Breast epithelium (tissue), 4 donors: ENCODE measurements at places on chromosomes 13 and 19.

- no peak for DNase-seq
- no peaks in the 10 kb centered on the region for H3K36me3 ChIP-seq
- H3K27me3 ChIP-seq: no peaks in the 10 kb centered on the region
- H3K4me3 ChIP-seq: no peak overlapping the region
- peak overlapping the region; percentile 82 for H3K27ac ChIP-seq
Observed at GRCh38 chr13:38821770-38822551, 135.1 kb downstream of the FREM2 start.

DNA sequence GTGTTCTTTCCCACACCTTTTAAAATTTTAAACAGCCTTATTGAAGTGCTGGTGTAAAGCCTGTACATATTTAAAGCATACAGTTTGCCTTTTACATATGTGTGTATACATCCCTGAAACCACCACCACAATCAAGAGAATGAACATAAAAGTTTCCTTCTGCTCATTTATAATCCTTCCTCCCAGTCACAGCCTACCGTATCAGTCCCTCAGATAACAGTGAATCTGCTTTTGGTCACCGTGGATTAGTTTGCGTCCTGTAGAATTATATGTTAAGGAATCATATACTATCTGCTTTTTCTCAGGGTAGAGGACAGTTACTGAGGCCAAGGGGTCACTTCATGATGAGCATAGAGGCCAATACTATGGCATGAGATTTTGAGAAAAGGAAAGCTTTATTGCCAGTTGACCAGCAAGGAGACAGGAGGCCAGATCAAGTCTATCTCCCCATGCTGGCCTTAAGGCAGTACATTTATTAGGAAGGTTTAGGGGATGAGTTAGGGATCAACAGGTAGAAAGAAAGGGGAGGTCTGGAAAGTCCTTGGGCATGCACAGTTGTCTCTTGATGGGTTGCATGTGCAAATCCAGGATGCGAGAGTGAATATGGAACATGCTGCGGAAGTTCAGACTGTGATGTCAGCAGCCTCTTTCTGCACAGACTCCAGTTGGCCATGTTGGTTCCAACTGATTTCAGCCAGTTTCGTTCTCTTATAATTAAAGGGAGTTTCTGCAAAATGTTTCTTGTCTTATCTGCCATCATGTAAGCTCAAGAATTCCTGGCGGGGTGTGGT lies 36.3 kb upstream of the LSM14A start:
- H3K4me3 ChIP-seq: no peak overlapping the region
- no peak for DNase-seq
- no peaks in the 10 kb centered on the region for H3K36me3 ChIP-seq
- H3K27ac ChIP-seq: no peak overlapping the region
- no peaks in the 10 kb centered on the region for H3K4me1 ChIP-seq

DNA sequence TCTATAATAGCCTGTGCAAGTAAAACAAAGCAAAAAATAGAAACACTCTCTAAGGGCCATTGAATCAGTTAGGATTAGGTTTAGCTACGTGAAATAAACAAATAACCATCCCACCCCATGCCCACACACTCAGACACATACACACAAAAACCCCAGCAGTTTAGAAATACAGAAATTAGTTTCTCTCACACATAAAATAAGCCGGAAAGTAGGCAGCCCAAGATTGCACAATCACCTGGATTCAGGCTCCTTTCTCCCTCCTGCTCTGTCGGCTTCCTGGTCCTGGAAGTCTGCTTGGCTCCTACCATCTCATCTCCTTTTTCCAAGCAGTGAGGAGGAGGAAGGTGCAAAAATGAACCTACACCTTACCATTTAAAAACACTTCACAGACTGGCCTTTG lies 22.6 kb upstream of the USP12 start:
- H3K27me3 ChIP-seq: no peaks in the 10 kb centered on the region
- no peaks in the 10 kb centered on the region for H3K4me1 ChIP-seq
- H3K36me3 ChIP-seq: no peaks in the 10 kb centered on the region
- H3K4me3 ChIP-seq: no peak overlapping the region
- no peak for DNase-seq

- H3K4me3 ChIP-seq: peak overlapping the region; percentile 23
- H3K27ac ChIP-seq: peak overlapping the region; percentile 9
- H3K4me1 ChIP-seq: no peaks in the 10 kb centered on the region
- no peaks in the 10 kb centered on the region for H3K27me3 ChIP-seq
- no peaks in the 10 kb centered on the region for H3K36me3 ChIP-seq
Observed at GRCh38 chr13:99303863-99304521, 3.2 kb downstream of the GPR183 start.

- H3K27ac ChIP-seq: no peak overlapping the region
- H3K4me1 ChIP-seq: no peaks in the 10 kb centered on the region
- H3K36me3 ChIP-seq: no peaks in the 10 kb centered on the region
- H3K27me3 ChIP-seq: no peaks in the 10 kb centered on the region
- DNase-seq: no peak
Observed at GRCh38 chr19:49846408-49846807, 4.6 kb upstream of the PTOV1 start.

- H3K27ac ChIP-seq: no peak overlapping the region
- no peak for DNase-seq
- H3K4me3 ChIP-seq: no peak overlapping the region
- no peaks in the 10 kb centered on the region for H3K36me3 ChIP-seq
Observed at GRCh38 chr19:20080656-20081055, 2.9 kb downstream of the ZNF90 start.

DNA sequence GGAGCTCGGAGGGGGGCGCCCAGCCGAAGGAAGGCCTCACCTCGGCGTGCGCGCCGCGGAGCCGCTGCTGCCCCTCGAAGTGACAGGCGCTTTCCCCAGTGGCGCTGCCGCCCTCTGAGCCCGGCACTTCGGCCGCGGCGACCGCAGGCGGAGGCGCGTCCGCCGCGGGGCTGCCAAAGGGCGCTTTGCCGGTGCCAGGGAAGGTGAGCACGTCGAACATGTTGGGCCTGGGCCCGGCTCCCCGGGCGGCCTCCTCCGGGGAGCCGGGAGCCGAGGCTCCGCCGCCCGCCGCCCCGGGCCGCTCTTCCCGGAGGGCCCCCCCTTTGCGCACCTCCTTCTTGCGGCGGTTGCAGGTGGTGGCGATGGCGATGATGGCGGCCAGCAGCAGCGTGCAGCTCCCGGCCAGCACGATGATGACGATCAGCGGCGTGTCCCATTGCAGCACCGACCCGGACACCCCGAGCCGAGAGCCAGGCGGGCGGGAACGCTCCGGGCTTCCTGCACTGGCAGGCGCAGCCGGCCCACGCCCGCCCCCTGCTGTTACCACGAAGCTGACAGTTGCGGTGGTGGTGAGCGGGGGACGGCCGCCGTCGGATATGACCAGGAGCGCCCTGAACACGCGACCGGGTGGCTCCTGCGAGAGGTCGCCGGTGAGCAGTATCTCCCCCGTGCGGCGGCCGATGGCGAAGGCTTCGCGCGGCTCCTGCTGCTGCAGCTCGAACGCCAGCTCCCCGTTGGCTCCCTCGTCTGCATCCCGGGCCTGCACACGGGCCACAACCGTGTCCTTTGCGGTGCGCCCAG lies 2.5 kb downstream of the PCDH8 start:
- no peak overlapping the region for H3K27ac ChIP-seq
- no peaks in the 10 kb centered on the region for H3K36me3 ChIP-seq
- no peaks in the 10 kb centered on the region for H3K4me1 ChIP-seq
- DNase-seq: no peak
- H3K27me3 ChIP-seq: peaks cover 24% of the 10 kb centered on the region
- H3K4me3 ChIP-seq: peak overlapping the region; percentile 27

DNA sequence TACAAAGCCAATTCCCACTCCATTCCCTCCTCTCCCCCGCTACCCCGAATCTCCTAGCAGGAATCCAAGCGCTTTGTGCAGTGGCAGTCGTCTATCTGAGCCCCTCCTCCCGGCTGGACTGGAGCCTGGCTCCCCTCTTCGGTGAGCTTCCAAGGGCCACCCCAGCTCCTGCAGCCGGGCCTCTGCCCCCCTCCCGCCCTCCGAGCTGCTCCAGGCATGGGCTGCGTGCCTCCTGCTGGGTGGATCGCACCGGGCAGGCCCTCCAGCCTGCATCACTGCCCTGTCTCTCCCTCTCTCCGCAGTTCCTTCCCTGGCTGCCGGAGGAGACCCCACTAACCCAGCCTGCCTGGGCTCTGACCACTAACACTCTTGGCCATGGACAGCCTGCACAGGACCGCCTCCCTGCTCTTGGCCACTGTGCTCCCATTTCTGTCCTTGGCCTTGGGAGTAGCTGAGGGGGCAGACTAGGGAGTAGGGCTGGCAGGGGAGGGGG lies 12.9 kb upstream of the LENG8 start:
- no peak for DNase-seq
- no peaks in the 10 kb centered on the region for H3K4me1 ChIP-seq
- H3K27me3 ChIP-seq: no peaks in the 10 kb centered on the region
- no peak overlapping the region for H3K4me3 ChIP-seq
- no peak overlapping the region for H3K27ac ChIP-seq
